ENCODE measurements at places on chromosomes 12 and 14.
A peak's percentile ranks its signal among the peaks of the same experiment; 100 is the strongest.

DNA sequence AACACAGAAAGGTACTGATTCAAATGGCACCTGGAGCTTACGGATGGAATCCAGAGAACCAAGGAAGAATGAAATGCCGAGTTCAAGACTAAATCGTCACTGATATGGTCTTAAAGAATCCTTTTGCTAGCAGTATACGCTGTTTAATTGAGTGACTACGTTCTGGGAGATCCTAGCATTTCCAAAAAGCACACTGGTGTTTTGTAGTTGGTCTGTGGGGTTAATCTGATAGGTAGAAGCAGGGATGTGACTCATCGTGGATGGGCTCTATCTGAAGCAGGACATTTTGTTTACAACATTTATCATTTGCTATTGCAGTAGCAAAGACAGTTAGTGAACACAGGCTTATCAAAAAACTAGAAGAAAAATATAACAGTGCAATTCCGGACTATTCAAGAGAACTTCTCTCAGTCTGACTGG, 169.2 kb upstream of the HMGA2 start:
- no peaks in the 10 kb centered on the region for H3K36me3 ChIP-seq
- H3K27ac ChIP-seq, result no peak overlapping the region
- no peak overlapping the region for H3K4me3 ChIP-seq
- no peaks in the 10 kb centered on the region for H3K4me1 ChIP-seq

GRCh38 chr12:1117970-1118563, 127.0 kb downstream of the ERC1 start:
- no peak overlapping the region for H3K27ac ChIP-seq
- no peaks in the 10 kb centered on the region for H3K36me3 ChIP-seq
- DNase-seq, result peak; percentile 72
- H3K4me3 ChIP-seq, result no peak overlapping the region
- no peaks in the 10 kb centered on the region for H3K27me3 ChIP-seq
- no peaks in the 10 kb centered on the region for H3K4me1 ChIP-seq

- no peak overlapping the region for H3K27ac ChIP-seq
- no peaks in the 10 kb centered on the region for H3K36me3 ChIP-seq
- H3K4me3 ChIP-seq, result no peak overlapping the region
Observed at GRCh38 chr12:132339856-132340255, 10.5 kb upstream of the GALNT9 start.

DNA sequence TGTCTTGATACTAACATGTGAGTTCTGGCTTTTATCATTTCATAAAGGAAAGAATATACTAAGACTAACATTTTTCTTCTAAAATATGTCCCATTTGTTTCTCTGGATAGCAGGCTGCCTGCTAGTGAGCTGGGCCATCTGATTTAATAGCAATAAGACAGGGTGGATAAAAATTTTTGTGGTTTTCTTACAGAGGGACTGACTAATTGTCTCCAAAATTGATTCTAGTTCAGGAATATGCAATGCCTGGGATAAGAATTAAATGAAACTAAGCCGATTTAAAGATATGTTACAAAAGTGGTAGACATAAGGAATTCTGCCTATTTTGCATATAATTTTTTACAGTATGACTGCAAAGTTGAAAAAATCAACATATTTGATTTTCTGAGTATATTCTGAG, 252.9 kb upstream of the NAV3 start:
- H3K4me3 ChIP-seq, result no peak overlapping the region
- DNase-seq, result no peak
- H3K27ac ChIP-seq, result no peak overlapping the region
- no peaks in the 10 kb centered on the region for H3K4me1 ChIP-seq

DNA sequence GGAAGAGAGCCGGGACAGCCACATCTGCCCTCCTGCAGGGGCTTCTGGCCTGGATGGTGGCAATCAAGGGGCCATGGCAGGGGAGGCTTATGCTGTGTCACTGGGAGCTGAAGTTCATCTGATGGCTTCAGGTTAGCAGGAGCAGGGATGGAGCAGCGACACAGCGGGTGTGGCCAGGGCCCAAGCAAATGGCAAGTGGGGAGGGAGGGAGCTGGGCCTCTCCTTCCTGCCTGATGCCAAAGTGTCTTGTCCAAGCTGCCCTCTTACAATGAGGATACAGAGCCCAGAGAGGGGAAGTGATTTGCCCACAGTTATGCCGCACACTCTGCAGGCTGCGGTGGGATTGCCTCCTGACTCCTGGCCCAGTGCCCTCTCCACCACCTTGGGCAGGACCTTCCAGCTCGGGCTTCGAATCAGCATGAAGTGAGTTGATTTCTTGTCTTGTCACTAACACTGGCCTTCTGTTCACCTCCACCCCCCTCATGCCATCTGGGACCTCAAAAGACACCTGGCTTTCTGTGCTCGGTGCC, 51.3 kb downstream of the IQSEC3 start:
- peaks cover 39% of the 10 kb centered on the region for H3K27me3 ChIP-seq
- no peak for DNase-seq
- H3K27ac ChIP-seq, result no peak overlapping the region
- no peaks in the 10 kb centered on the region for H3K36me3 ChIP-seq
- no peaks in the 10 kb centered on the region for H3K4me1 ChIP-seq

- H3K4me1 ChIP-seq, result peaks cover 34% of the 10 kb centered on the region
- no peak for DNase-seq
- H3K27me3 ChIP-seq, result no peaks in the 10 kb centered on the region
- H3K27ac ChIP-seq, result no peak overlapping the region
- no peak overlapping the region for H3K4me3 ChIP-seq
Observed at GRCh38 chr12:110001596-110001995, 2.4 kb downstream of the ANKRD13A start.

DNA sequence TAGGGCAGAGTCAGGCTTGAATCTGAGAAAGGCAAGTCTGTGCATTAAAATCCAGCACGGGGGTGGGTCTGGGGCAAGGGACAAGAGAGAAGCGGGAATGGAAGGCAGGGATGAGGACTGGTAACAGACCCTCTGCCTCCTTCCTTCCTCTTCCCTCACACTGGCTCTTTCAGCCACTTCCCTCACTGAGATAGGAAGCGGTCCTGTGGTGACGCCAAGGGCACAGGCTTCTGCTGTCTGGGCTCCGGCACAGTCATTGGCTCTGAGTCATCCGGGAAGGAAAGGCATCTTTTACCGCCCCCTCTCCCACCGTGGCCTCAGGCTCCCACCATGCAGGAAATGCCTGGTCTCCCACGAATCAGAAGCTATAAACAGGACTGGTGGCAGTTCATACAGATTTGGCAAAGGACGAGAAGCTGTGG, 70.2 kb downstream of the ETV6 start:
- DNase-seq, result peak; percentile 77
- H3K4me1 ChIP-seq, result peaks cover 88% of the 10 kb centered on the region
- H3K4me3 ChIP-seq, result no peak overlapping the region
- H3K27ac ChIP-seq, result peak overlapping the region; percentile 54
- H3K36me3 ChIP-seq, result no peaks in the 10 kb centered on the region
- no peaks in the 10 kb centered on the region for H3K27me3 ChIP-seq

DNA sequence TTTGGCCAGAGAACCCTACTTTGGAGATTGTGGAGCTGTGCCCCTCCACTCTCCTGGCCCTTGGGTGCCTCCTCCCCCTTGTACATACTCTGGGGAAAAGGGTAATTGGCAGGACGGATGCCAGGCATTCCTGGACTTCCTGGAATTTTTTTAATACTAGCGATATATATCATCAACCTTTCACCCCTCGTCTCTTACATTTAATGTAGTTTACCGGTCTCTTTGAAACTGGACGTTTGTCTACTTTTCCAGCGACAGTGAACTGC, 767 bp upstream of the CRY1 start:
- H3K27me3 ChIP-seq, result no peaks in the 10 kb centered on the region
- DNase-seq, result no peak
- peaks cover 17% of the 10 kb centered on the region for H3K4me1 ChIP-seq

GRCh38 chr14:76329951-76330350, 46.0 kb upstream of the ESRRB start:
- no peak overlapping the region for H3K4me3 ChIP-seq
- no peaks in the 10 kb centered on the region for H3K36me3 ChIP-seq
- peaks cover 8% of the 10 kb centered on the region for H3K4me1 ChIP-seq

GRCh38 chr12:39277416-39277815, 165.5 kb downstream of the KIF21A start:
- no peak overlapping the region for H3K27ac ChIP-seq
- no peaks in the 10 kb centered on the region for H3K36me3 ChIP-seq
- no peak overlapping the region for H3K4me3 ChIP-seq
- H3K4me1 ChIP-seq, result no peaks in the 10 kb centered on the region
- H3K27me3 ChIP-seq, result no peaks in the 10 kb centered on the region

Data from tibial artery (tissue), 4 donors.